ENCODE measurements at places on chromosomes 13 and 19. TPM values are rescaled to one million over a fixed set of nuclear protein-coding genes. Genes with fewer than 3 reads are reported as not detected.

The NECTIN2 gene
- total RNA-seq = 152 TPM

DNA sequence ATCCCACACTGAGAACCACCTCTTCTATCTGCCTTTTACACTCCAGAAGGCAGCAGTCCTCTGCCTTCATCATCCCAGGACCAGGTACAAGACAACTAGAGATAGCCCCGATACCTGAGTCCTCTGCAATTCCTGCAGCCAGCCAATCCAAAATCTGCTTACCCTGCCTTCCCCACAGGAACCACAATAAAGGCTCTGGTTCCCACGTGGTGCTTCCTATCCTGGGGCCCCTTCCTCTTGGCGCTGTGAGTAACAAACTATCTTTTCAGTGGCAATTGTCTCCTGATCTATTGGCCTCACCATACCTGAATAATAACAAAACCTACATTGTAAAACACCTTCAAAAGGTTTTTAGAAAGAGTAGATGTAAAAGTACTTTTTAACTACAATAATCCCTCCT, 63.1 kb downstream of the ZDHHC20 start:
- H3K4me3 ChIP-seq = no peak overlapping the region
- no peaks in the 10 kb centered on the region for H3K27me3 ChIP-seq
- DNase-seq = no peak
- H3K4me1 ChIP-seq = peaks cover 10% of the 10 kb centered on the region
- H3K27ac ChIP-seq = no peak overlapping the region

The NLRP5 gene
- not detected for total RNA-seq

The PLIN4 gene
- total RNA-seq = not detected

- no peak for DNase-seq
- H3K27ac ChIP-seq = no peak overlapping the region
- no peak overlapping the region for H3K4me3 ChIP-seq
- H3K4me1 ChIP-seq = no peaks in the 10 kb centered on the region
- peaks cover 4% of the 10 kb centered on the region for H3K27me3 ChIP-seq
Measured at GRCh38 chr19:33634361-33635091, 12.8 kb downstream of the CHST8 start.

- no peak overlapping the region for H3K4me3 ChIP-seq
- H3K27me3 ChIP-seq = no peaks in the 10 kb centered on the region
- H3K4me1 ChIP-seq = no peaks in the 10 kb centered on the region
Measured at GRCh38 chr19:32208060-32208459, 137.3 kb upstream of the ZNF507 start.

The PRSS57 gene
- total RNA-seq = not detected

The ZNF44 gene
- total RNA-seq = 7.0 TPM

DNA sequence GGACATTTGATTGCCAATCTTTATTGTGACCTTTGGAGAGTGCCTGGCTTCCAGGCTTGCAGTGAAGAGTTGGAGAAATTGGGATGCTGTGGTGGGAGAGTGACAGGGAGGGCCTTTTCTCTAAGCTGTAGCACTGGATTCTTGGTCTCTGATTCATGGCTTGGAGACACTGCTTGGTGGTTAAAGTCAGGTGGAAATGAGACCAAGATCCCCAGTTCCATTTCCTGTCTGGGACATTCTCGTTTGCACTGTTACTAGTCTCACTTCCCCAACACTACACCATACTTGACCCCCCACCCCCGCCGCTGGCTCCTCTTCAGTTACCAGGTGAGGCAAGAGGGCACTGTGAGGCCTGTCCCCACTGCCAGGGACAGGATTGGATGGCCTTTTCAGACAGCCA, 2.9 kb downstream of the SUPT5H start:
- peaks cover 51% of the 10 kb centered on the region for H3K36me3 ChIP-seq
- peaks cover 14% of the 10 kb centered on the region for H3K27me3 ChIP-seq
- DNase-seq = peak; percentile 57
- peaks cover 71% of the 10 kb centered on the region for H3K4me1 ChIP-seq

GRCh38 chr13:23505007-23505406, 65.2 kb upstream of the TNFRSF19 start:
- DNase-seq = peak; percentile 45
- H3K36me3 ChIP-seq = no peaks in the 10 kb centered on the region
- peaks cover 74% of the 10 kb centered on the region for H3K4me1 ChIP-seq
- peak overlapping the region; percentile 97 for H3K27ac ChIP-seq

- peak; percentile 95 for DNase-seq
- H3K27me3 ChIP-seq = no peaks in the 10 kb centered on the region
- H3K4me3 ChIP-seq = no peak within 1 kb of the TSS
- H3K36me3 ChIP-seq = peaks cover 8% of the 10 kb centered on the region
- peaks cover 18% of the 10 kb centered on the region for H3K4me1 ChIP-seq
Measured at GRCh38 chr19:58326914-58327726, at the start of gene ZSCAN22. TSS of gene ZSCAN22 (plus strand) at chr19:58326994. CDS start at chr19:58334803, 7,809 bp downstream.

GRCh38 chr13:100124265-100124664, 35.4 kb downstream of the PCCA start:
- H3K4me3 ChIP-seq = no peak overlapping the region
- no peaks in the 10 kb centered on the region for H3K27me3 ChIP-seq
- H3K4me1 ChIP-seq = peaks cover 37% of the 10 kb centered on the region
- H3K27ac ChIP-seq = peak overlapping the region; percentile 55
- peaks cover 32% of the 10 kb centered on the region for H3K36me3 ChIP-seq

The GAPDHS gene
- not detected for total RNA-seq

The NDFIP2 gene
- 99.8 TPM for total RNA-seq

DNA sequence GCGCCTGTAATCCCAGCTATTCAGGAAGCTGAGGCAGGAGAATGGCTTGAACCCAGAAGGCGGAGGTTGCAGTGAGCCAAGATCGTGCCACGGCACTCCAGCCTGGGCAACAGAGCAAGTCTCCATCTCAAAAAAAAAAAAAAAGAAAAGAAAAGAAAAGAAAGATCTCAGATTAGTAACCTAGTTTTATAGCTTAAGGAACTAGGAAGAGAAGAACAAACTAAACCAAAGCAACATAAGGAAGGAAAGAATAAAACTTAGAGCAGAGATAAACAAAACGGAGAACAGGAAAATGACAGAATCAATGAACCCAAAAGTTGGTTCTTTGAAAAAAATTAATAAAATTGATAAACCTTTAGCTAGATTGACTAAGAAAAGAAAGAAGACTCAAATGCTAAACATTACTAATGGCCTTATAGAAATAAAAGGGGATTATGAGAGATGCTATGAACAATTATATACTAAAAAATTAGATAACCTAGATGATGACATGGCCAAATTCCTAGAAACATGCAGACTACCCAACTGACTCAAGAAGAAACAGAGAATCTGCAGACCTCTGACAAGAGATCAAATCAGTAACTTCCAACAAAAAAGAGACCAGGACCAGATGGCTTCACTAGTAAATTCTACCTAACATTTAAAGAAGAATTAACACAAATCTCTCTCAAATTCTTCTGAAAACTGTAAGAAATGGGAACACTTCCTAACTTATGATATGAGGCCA, 68.2 kb downstream of the CDADC1 start:
- no peak for DNase-seq
- H3K36me3 ChIP-seq = no peaks in the 10 kb centered on the region
- peaks cover 38% of the 10 kb centered on the region for H3K4me1 ChIP-seq
- H3K27me3 ChIP-seq = peaks cover 2% of the 10 kb centered on the region

- peaks cover 22% of the 10 kb centered on the region for H3K4me1 ChIP-seq
- no peak for DNase-seq
- H3K36me3 ChIP-seq = peaks cover 7% of the 10 kb centered on the region
- H3K27ac ChIP-seq = no peak overlapping the region
Measured at GRCh38 chr19:35773020-35773806, 2.2 kb upstream of the ARHGAP33 start.

- H3K4me3 ChIP-seq = peak overlapping the region; percentile 86
- peaks cover 47% of the 10 kb centered on the region for H3K4me1 ChIP-seq
- no peak for DNase-seq
Measured at GRCh38 chr19:46412650-46413261, 608 bp downstream of the CCDC8 start.

- H3K27me3 ChIP-seq = peaks cover 15% of the 10 kb centered on the region
- no peak for DNase-seq
- H3K36me3 ChIP-seq = no peaks in the 10 kb centered on the region
Measured at GRCh38 chr19:35042056-35042730, 672 bp downstream of the HPN start.

- no peaks in the 10 kb centered on the region for H3K4me1 ChIP-seq
- H3K36me3 ChIP-seq = no peaks in the 10 kb centered on the region
- H3K27me3 ChIP-seq = peaks cover 17% of the 10 kb centered on the region
- H3K4me3 ChIP-seq = no peak overlapping the region
- peak; percentile 28 for DNase-seq
Measured at GRCh38 chr13:43915451-43915850, 35.7 kb downstream of the LACC1 start.

The DNM2 gene
- 114 TPM for total RNA-seq

GRCh38 chr13:98450539-98451111, 126.3 kb downstream of the STK24 start:
- peaks cover 26% of the 10 kb centered on the region for H3K27me3 ChIP-seq
- DNase-seq = no peak
- H3K4me3 ChIP-seq = peak overlapping the region; percentile 19
- peaks cover 58% of the 10 kb centered on the region for H3K4me1 ChIP-seq
- peak overlapping the region; percentile 58 for H3K27ac ChIP-seq
- peaks cover 47% of the 10 kb centered on the region for H3K36me3 ChIP-seq

DNA sequence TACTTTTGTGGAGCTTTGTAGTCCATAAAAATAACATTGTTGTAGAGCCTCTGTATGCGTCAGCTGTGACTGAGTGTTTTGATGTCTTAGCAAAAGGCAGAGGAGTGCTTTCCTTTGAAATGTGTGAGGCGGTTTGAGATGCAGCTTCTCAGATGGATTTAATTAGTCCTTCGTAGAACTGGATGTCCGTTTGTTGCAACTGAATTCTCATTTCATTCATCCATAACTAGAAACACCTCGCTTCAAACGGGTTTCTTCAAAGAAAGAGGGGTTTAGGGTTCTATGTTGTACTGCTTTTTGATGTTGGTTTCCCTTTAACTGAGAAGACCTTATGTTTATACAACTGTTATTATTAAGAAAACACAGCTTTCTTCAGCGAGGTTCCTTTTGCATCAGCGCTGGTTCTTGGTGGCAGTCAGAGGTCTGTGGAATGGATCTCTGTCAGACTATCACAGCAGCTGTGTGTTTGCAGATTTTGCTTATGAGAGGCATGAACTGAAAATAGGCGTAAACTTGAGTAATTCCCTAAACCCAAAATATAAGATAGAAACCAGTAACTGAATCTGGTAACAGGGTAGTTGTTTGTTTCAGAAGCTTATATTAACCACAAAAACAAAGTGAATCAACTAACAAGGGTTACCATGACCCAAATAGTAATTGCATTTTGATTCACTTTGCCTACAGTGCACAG, 194.4 kb downstream of the GGACT start:
- H3K4me3 ChIP-seq = peak overlapping the region; percentile 87
- peak; percentile 89 for DNase-seq
- H3K27me3 ChIP-seq = no peaks in the 10 kb centered on the region
- H3K36me3 ChIP-seq = peaks cover 5% of the 10 kb centered on the region
- H3K4me1 ChIP-seq = no peaks in the 10 kb centered on the region

DNA sequence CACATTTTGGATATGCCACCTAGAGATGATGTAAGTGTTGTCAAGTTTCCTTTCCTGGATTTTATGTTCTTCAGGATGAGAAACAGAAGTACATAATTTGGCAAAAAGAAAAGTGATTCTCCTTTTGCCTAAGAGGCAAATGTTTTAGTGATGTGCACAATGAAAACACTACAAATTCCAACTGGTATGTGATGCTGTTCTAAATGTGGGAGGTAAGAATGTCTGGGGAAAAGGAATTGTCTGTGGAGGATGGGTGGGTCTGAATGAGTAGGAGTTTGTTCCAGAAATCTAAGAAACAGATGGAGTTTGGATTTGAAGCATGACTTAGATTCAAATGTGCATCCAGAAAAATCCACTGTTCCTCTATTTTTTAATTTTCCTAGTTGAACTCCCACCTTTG, 473.6 kb upstream of the SPRY2 start:
- no peak overlapping the region for H3K4me3 ChIP-seq
- H3K27me3 ChIP-seq = no peaks in the 10 kb centered on the region
- no peaks in the 10 kb centered on the region for H3K4me1 ChIP-seq
- H3K36me3 ChIP-seq = no peaks in the 10 kb centered on the region

The PRR36 gene
- not detected for total RNA-seq

DNA sequence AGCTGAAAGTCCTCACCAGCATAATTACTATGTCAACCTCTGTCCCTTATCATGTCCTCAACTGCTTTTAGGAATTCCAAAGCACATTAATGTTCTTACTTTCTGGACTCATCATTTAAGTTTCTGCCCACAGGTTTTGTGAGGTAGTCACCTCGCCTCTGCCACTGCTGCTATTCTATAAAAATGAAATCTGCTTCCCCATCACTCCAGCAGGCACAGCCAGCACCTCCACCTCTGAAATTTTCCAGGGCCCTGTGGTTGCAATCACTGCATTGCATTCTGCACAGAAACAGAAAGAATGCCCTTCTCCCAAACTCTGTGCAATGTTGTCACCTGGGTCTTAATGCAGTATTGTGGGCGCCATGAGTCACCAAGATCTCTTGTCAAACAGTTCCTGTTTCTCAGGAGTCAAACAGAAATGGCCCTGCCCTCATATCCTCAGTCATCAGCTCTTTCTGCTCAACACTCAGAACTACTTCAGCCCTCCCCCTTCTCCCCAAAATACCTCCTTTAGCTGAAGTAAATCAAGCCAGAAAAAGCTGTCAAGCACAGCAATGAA, 529.2 kb upstream of the NBEA start:
- H3K27me3 ChIP-seq = no peaks in the 10 kb centered on the region
- peak overlapping the region; percentile 72 for H3K27ac ChIP-seq
- no peaks in the 10 kb centered on the region for H3K36me3 ChIP-seq
- peak; percentile 58 for DNase-seq
- peak overlapping the region; percentile 54 for H3K4me3 ChIP-seq
- peaks cover 52% of the 10 kb centered on the region for H3K4me1 ChIP-seq

The PSPC1 gene
- total RNA-seq = 39.6 TPM

The LILRA6 gene
- total RNA-seq = not detected

GRCh38 chr19:54429176-54429495, 13.9 kb downstream of the TTYH1 start:
- H3K27me3 ChIP-seq = peaks cover 17% of the 10 kb centered on the region
- H3K4me3 ChIP-seq = no peak overlapping the region
- H3K4me1 ChIP-seq = no peaks in the 10 kb centered on the region
- no peak for DNase-seq
- H3K36me3 ChIP-seq = no peaks in the 10 kb centered on the region
- H3K27ac ChIP-seq = no peak overlapping the region

DNA sequence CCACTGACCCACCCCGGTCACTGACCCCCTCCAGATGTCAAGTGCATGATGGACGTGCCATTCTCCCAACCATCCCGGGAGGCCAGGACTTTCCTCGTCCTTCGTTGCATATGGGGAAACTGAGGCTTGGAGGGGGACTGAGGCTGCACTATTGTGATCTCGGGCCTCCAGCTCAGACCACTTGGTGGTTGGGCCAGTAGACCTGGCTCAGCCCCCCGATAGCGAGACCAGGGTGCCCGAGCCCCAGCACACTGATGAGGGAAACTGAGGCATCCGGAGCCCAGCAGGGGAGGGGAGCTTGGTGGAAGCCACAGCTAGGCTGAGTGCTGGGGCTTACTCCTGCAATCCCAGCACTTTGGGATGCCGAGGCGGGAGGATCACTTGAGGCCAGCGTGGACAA, 10.4 kb downstream of the EFNA2 start:
- no peak overlapping the region for H3K4me3 ChIP-seq
- no peaks in the 10 kb centered on the region for H3K4me1 ChIP-seq
- no peaks in the 10 kb centered on the region for H3K36me3 ChIP-seq
- H3K27me3 ChIP-seq = peaks cover 7% of the 10 kb centered on the region
- DNase-seq = no peak
- no peak overlapping the region for H3K27ac ChIP-seq

- H3K27me3 ChIP-seq = no peaks in the 10 kb centered on the region
- H3K36me3 ChIP-seq = peaks cover 5% of the 10 kb centered on the region
- no peak overlapping the region for H3K4me3 ChIP-seq
- no peak for DNase-seq
Measured at GRCh38 chr13:53612200-53612599, 583.6 kb downstream of the OLFM4 start.

Data from HFFc6 (cell line).